Hepatocyte (in vitro differentiated cells): ENCODE measurements at places on chromosomes 7 and 10.

- DNase-seq: no peak
These were observed 30.4 kb upstream of the BMPER start for GRCh38 chr7:33874943-33875342.

DNA sequence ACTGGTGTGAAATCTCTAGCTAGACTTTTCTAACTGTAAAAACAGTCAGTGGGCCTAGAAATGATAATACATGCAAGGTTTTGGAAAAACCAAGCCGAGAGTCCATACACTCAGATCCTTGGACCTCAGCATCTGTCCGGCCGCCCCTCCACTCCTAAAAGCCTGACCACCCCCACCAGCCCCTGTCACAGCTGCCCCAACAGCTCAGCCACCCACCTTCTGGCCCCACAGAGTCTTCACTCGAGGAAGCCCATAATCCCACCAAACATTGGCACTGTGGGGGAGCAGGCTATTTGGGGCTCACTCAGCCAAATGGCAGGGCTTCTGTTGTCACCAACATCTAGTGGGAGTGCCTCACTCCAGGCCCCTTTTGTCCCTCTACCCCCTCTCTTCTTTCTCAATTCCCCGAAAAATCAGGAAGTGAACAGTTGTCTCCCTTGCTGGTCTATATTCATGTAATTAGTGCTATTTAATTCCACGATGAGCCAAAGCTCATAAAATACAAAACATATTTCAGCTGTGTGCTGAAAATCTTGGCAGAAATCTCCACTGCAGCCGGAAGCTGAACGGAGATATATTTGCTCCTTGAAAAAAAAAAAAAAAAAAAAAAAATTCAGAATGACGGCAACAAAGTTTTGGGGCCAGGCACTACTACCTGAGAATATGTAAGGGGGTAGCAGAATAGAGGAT, 55.5 kb downstream of the PLXNA4 start:
- DNase-seq: no peak

DNA sequence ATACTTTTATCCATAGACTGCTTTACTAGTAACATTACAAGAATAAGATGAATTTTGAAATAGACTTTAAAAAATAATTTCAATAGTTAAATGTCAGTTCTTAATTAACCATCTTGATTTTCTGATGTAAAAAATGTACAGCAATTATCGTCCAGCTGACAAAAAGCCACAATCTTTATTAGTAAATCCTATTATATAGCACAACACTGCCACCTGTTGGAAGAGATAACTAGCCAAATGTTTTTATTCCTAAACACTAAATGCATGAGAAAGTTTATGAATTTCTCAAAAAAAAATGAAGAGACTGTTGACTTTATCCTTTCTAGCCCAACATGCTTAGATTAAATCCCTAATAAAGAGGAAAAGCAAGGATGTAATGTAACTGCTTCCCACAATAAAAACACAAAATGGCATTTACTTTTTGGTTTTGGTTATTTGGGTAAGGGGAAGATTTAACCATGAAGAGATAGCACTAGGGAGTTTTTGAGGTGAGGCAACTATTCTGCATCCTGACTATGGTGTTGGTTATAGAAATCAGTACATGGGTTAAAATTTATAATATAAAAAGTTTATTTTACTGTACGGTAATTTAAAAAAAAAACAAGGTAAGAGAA, 8.0 kb downstream of the COA1 start:
- DNase-seq: peak; percentile 66

- DNase-seq: no peak
These were observed 102.4 kb downstream of the EXOC4 start for GRCh38 chr7:133355325-133355708.

DNA sequence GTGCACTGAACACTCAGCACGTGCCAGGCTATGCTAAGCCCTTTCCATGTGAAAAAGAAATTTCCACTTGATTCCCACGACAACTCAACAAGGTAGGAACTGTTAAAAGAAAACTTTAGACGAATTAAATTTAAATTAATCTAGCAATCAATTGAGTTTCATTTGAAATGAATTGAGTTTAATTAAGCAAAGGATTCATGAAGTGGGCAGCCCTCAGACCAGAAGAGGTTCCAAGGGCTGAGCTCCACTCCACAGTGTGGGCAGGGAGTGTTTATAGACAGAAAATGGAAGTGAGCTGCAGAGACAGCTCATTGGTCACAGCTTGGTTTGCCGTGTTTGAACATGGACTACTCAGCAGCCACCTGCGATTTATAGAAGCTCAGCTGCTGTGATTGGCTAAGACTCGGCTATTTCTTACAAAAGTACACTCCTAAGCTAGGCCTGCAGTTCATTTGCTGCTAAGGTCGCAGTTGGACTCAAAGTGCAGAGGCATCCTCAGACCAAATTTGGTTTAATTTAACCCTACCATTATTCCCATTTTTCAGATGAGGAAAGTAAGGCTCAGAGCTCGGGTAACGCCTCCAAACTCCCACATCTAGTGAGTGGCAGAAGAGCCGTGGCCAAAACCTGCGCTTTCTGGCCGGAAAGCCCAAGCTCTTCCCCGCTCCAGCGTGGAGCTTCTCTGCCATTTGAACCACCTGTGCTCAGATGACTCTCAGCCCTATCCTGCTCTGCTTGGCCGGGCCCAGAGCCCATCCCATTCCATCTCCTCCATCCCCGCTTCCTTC, 24.9 kb downstream of the CALML3 start:
- no peak for DNase-seq

- DNase-seq: no peak
These were observed 76.2 kb upstream of the PRR15 start for GRCh38 chr7:29487424-29487823.

- DNase-seq: peak; percentile 58
These were observed 790.8 kb upstream of the KCND2 start for GRCh38 chr7:119482209-119482608.
